Lung microvascular endothelial cell (primary cell): ENCODE measurements at places on chromosomes 12 and 14. TPM values are rescaled to one million over a fixed set of nuclear protein-coding genes. Genes with fewer than 3 reads are reported as not detected.

Gene NDUFA9
- 45.1 and 51.0 TPM in 2 replicates for total RNA-seq

Gene FCF1
- 10.9 and 12.9 TPM in 2 replicates for total RNA-seq

Gene OR4E2
- total RNA-seq, result not detected in 2 replicates

Gene RGS6
- total RNA-seq, result not detected in 2 replicates

Gene CCDC177
- total RNA-seq, result not detected in 2 replicates

Gene NRL
- total RNA-seq, result 1.1 and 1.6 TPM in 2 replicates

Gene RTL1
- not detected in 2 replicates for total RNA-seq
